ENCODE measurements at places on chromosomes 12 and 14.

- DNase-seq = no peak
Measured at GRCh38 chr14:71498212-71498611, 434.0 kb upstream of the RGS6 start.

DNA sequence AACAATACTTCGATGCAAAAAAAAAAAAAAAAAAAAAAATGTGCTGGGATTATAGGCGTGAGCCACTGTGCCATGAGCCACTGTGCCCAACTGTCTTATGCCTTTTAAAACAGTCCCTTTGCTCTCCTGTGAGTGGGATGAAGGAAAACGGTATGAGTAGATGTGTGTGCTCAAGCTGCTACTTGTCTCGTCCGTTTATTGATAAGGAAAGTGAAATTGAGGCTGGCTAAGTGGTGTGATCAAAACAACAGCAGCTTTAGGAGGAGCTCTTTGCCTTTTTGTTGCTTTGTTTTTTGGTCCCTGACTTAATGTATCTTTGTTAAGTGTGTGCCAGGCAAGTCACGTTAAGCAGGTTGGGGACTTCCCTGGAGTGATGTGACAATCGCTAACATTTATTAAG is 275.9 kb downstream of the TMEM132C start:
- no peak for DNase-seq

DNA sequence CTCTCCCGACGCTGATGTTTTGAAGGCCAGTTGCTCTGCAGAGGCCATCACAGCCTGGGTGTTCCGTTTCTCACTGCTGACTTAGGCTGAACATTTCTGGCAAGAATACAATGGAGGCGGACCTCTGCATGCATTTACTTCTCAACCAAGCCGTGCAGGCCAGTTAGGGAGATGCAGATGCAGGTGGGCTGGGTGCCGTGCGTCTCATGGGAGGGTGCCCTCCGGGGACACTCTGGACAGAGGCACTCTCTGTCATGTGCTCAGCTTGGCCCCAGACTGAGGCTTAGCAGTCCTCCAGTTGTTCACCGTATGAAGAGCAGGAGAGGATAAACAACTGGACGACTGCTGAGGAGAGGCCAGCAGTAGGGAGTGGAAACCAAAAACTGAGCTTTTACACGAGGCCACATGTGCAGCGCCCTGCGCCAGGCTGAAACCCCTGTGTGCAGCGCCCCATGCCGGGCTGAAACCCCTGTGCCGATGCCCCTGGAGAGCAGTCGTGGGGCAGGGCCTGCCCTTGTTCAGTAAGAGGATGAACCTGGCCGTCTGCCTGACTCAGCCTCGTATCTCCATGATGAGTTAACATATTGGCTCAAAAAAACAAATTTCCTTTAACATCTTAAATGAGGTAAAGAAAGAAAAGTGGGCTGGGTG is 32.3 kb downstream of the DDX51 start:
- no peak for DNase-seq

DNA sequence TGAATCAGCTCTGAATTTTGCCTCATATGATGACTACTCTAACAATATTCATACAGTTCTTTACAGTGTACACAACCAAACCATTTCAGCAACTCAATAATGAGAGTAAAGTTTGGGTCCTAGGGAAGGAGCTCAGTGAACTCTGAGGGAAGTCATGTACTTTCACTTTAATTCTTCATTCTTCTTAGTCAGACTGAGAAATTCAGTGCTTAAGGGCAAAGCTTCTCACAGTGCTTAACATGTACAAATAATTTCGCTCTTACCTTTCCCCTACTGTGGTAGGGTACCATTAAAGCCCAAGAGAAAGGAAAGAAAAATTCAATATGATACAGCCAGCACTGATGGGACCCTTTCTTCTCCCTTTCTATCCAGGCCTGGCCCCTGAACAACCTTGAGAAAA is 435.0 kb downstream of the NELL2 start:
- DNase-seq = no peak

DNA sequence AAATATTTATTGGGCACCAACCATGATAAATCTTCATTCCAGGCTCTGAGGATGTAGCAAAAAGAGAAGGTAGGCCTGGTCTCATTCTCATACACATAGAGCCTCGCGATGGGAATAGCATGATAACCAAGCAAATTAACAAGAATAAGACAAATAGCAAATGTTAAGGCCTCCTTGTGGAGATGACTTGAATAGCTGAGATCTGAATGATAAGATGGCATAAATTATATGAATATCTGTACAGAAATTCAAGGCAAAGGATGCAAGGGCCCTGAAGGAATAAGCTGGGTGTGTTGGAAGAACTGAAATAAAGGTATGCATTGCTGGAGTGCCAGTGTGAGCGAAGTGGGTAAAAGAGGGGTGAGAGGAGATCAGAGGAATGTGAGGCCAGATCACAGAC is 114.8 kb downstream of the ALX1 start:
- DNase-seq = no peak

DNA sequence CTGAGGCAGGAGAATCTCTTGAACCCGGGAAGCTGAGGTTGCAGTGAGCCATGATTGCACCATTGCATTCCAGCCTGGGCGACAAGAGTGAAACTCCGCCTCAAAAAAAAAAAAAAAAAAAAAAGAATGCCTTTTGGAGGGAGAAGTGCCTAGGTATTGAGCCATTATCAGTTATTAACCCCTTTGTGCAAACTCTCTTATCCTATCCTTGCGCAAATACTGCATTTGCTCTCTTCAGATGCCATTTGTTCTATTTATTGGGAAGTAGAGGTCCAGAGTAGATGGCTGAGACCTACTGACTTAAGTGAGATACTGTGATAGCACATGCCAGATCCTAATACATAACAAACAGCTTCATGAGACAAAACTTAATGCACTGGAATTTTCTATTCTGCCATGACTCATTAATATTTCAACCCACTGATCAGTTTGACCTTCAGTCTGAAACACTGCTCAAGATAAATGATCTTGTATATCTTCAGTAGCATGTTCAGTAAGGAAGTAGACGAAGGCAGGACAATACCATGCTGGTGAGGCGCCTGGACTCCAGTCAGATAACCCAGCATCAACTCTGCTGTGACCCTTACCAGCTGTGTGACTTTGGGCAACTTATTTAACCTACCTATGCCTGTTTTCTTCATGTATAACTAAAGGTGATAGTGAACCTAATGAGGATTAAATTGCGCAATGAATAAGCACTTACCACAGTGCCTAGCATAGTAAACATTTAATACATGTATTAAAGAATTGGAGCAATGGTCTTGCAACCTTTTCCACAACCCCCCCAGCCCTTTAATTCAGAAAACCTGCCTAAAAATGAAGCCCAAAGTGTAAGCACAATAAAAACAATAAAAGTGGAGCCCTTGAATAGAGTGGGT is 5.7 kb upstream of the DNAAF2 start:
- DNase-seq = no peak

GRCh38 chr14:68146818-68147217 is 327.2 kb downstream of the RAD51B start:
- DNase-seq = no peak

GRCh38 chr14:69685716-69686115 is 74.3 kb downstream of the SUSD6 start:
- DNase-seq = no peak

- DNase-seq = no peak
Measured at GRCh38 chr14:22180045-22180444, 409.0 kb downstream of the DAD1 start.

DNA sequence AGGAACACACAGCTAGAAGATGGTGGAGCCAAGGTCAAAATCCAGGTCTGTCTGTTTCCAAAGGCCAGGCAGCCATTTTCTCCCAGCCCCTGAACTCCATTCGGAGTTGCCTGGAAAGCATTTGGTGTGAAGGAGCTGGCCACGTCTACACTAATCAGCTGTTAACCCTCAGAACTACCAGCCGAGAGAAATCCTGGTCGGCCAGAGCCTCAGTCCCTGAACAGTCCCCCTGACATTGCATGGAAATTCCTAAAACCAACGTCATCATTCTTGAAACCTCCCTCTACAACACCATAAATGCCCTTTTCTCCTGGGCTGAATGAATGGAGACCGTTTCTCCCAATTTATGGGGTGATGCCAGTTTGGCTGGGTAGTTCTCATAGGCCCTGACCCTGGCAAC is 245.6 kb downstream of the SLC41A2 start:
- no peak for DNase-seq

GRCh38 chr14:55892906-55893305 is 225.3 kb upstream of the PELI2 start:
- DNase-seq = no peak

DNA sequence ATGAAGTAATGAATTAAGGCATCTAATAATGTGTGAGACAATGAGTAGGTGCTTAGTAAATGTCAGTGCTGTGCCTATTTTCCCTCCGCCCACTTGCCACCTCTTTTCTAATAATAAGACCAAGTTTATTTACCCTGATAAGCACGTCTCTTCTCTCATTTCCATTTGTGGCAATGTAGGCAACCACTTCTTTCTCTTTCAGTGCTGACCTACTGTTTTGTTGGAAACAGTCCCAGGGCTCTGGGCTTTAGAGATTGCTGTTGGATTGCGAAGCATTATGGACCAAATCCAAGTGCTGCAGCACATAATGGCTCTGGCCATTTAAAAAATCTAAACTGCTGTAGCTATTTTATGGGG is 141.3 kb upstream of the PLEKHG7 start:
- DNase-seq = no peak

DNA sequence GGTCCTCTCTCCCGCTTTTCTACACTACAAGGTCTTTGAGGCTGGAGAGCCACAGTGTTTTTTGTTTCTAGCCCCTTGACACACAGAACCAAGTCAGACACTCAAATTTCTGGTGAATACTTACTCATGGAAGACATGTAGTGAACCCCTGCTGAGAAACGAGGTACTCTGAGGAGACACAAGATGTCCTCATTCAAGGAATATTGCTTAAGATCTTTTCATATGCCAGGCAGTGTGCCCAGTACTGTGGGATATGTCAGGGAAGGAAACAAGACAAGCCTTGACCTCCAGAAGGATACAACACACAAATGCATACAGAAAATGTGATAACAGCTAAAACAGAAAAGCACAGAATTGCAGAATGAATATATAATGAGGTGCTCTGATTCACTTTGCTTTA is 75.9 kb downstream of the TMTC1 start:
- no peak for DNase-seq

DNA sequence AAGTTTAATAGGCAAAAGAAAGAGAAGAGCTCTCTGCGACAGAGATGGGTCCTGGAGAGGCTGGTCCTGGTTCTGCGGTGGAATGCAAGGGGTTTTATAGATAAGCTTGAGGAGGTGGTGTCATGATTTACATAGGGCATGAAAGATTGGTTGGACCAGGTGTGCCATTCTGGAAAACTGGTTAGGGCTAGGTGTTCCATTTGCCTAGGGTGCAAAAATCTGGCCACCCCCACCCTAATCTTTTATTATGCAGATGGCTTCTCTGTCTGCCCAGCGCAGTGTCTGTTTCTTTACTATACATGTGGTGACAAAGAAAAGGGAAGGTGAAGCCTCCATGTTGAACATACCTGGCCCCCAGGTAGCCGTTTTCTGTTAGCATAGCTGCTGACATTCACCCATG is 65.4 kb downstream of the ERC1 start:
- DNase-seq = no peak

- peak; percentile 25 for DNase-seq
Measured at GRCh38 chr14:103418481-103418818, 33.2 kb downstream of the MARK3 start.

- DNase-seq = no peak
Measured at GRCh38 chr12:31491841-31492598, 98.9 kb downstream of the DENND5B start.

- no peak for DNase-seq
Measured at GRCh38 chr12:130701402-130701744, 14.7 kb downstream of the RIMBP2 start.

DNA sequence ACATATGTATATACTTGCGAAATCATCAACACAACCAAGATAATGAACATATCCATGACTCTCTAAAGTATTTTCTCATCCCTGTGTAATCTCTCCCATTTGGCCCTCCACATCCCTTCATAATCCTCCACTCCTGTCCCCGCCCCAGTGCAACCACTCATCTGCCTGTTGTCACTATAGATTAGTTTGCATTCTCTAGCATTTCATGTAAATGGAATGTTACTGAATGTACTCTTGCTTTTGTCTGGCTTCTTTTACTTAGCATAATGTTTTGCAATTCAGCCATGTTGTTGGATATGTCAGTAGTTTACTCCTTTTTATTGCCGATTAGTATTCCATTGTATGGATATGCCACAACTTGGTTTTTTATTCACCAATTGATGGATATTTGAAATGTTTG is 99.1 kb downstream of the BICD1 start:
- DNase-seq = no peak

GRCh38 chr12:24404086-24404815 is 454.8 kb upstream of the SOX5 start:
- no peak for DNase-seq

GRCh38 chr14:39861696-39862095 is 429.5 kb upstream of the FBXO33 start:
- no peak for DNase-seq

DNA sequence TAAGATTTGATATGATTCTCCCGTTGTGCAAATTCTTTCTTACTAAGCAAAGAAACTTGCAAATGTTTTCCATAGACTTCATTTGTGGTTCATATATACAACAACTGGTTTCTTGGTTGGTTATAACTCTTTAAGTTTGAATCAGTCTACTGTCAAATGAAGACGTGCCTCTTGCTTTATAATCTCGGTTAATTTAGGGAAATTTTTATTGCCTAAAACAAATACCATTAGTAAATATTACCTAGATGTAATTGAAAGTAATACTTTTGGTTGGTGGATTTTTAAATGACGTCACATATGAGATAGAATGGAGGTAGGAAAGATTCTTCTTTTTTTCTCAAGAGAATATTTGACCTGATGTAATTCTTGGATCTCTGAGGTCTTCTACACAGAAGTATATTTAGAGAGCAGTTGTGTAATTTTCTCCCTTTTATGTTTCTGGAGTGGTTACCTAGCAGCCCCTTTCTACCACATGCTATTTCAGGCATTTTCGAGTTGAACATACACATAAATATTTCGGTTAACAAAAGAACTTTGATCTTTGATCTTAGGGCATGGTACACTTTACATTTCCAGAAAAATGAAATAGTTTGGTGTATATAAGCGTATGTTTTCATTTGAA is 1.7 kb downstream of the ATF7IP start:
- DNase-seq = peak; percentile 93

DNA sequence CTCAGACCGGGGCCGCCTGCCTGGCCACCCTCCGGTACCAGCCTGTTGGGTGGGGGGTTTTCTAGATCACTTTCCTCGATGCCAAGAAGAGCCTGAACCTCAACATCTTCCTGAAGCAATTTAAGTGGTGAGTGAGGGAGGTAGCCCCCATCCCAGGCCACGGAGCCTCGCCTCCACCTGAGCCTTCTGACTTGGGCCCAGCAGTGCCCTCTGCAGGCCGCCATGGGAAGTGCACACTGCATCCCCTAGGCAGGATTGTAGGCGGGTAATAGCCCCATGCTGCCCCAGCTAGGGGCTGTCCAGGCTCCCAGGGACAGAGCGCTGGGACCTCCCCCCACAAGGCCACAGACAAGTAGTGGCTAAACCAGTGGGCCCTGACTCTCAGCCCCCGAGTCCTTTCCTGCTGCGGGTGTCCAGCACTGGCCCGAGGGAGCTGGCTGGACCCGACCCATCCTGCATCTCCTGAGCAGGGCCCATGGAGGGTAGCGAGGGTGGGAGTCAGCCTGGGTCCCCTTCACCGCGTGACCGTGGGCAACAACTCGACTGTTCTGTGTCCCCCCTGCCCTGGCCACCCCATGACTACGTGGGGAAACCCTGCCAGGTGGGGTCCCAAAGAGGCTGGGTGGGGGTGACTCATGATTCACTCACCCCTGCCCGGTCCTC is 15.3 kb upstream of the ADSS1 start:
- no peak for DNase-seq
